Occipital lobe (tissue), 3 donors: ENCODE measurements at places on chromosomes 13 and 19. TPM values are rescaled to one million over a fixed set of nuclear protein-coding genes. Genes with fewer than 3 reads are reported as not detected.

DNA sequence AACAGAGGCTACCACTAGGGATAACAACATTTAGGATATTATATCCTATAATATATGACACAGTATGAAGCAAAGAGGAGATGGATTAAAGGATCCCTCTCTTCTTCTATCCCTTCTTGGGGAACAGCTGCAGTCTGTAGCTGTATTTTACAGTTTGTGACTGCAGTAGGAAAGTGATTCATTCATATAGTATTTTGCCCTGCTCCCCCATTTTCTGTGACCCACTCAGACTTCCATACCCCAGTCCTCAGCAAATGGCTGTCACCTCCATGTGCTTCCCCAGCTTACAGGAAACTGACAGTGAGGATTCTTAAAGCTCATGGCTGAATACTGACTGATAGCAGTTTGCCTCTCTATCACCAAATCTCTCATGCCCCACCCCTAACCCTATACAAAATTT lies 27.5 kb downstream of the MICU2 start:
- no peak for DNase-seq

Gene ADM5
- total RNA-seq = 0.78 TPM

GRCh38 chr13:100506600-100507422 lies 81.8 kb downstream of the GGACT start:
- no peak for DNase-seq

GRCh38 chr13:112917737-112918136 lies 51.3 kb upstream of the MCF2L start:
- DNase-seq = no peak

DNA sequence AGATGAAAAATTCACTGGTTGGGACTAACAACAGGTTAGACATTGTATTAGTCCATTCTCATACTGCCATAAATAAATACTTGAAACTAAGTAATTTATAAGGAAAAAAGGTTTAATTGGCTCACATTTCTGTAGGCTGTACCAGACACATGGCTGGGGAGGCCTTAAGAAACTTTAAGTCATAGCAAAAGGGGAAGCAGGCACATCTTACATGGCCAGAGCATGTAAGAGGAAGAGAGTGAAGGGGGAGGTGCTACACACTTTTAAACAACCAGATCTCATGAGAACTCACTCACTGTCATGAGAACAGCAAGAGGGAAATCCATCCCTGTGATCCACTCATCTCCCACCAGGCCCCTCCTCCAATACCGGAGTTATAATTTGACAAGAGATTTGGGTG lies 125.9 kb downstream of the SUCLA2 start:
- DNase-seq = no peak

DNA sequence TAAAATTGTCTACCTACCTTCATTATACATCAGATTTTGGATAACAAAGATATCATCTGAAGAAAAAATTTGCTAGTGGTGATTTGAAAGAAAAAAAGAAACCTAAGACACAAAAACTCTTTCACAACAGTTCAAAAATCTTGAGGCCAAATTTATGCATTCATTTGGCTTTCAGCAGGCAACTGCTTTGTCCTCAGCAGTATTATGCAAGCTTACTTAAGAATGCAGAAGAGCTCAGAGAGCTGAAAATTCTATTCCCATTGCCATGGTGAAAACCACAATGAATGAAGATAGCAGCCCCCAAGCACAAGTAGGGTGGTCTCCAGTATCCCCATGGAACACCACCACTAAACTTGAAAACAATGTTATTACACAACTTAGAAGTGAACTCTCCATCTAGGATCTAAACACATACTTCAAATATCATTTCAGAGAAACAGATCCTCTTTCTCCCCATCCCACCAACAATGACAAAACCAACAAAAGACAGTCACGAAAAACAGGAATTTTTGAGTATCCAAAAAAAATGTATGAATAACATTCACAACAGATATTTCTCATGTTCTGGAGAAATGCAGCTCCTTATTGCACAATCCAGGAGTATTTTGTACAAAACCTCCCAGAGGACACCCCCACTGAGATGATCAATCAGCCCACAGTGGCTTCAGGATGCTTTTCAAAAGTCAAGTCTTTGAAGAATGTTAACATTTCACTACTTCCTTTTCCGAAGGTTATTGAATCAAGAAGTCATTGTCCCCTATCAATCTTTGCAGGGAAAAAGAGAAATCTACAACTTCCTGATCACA lies 192.7 kb downstream of the LHFPL6 start:
- DNase-seq = no peak

Gene RAP2A
- total RNA-seq = 397 TPM

DNA sequence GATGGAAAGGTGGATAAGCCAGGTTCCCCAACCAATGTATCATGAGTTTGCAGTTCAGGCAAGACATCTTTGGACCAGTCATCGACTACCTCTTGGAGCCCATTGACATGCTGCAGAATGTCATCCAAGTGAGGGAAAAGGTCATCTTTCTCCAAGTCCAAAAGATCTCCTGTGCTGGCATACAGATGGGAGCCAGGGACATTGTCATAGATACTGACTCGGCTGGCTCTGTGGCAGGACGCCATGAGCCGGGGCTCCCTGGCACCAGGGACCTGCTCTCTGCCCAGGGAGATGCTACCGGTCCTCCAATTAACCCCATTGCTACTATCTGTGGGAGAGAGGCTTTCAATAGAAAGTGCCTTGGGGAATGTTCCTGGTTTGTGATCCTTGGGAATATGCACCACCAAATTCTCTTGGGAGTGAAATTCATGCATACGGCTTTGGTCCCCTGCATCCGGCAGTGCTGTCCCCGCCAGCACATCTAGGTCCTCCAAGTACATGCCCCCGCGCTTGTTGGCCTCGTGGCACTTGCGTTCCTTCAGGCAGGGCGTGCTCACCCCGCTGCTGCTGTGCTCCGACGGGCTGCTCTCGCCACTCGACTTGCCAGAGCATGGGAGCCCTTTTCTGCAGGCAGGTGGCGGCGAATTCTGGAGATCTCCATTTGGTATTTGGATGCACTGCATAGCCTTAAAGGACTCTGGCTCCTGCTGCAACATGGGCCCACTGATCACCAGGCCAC lies 113.0 kb downstream of the KL start:
- DNase-seq = no peak

DNA sequence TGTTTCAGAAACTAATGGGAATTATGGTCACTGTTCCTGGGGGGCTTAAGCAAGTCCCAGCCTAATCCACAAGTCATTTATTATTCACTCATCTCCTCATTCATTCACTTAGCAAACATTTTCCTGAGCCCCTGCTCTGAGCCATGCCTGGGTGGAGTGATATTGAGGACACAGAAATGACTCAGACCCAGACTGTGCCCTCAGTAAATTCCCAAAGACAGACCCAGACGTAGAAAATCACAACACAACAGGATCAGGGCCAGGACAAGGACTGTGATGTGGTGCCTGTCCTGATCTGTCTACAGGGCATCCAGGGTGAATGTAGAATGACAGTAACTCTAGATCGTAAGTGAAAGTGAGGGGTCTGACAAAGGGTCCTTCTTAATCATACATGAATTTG lies 7.0 kb upstream of the SPACA6 start:
- DNase-seq = no peak

DNA sequence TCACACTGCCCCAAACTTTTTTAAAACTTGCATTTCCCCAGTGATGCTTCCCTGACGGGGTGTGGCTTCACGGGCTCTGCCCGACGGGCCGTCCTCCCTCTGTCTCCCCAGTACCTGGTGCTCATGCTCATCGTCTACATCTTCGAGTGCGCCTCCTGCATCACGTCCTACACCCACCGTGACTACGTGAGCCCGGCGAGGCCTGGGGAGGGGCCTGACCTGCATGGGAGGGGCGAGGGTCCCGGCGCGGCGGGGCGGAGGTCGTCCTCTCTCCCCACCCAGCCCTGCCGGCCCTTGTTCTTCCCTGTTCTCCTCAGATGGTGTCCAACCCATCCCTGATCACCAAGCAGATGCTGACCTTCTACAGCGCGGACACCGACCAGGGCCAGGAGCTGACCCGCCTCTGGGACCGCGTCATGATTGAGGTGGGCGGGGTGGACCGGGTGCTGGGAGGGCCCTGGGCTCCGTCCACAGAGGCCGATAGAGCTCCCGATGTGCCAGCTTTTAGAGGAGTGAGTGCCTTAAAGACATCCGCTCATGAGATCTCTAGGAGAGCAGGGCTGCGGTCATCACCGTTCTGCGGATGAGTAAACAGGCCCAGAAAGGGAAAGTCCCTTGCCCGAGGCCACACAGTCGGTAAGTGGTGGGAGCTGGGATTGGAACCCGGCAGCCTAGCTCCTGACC lies 6.9 kb downstream of the UPK1A start:
- DNase-seq = no peak

Gene MBD3L2
- total RNA-seq = not detected

Gene ZIK1
- total RNA-seq = 33.7 TPM

- no peak for DNase-seq
Measured at GRCh38 chr13:99905814-99906213, 65.8 kb downstream of the ZIC5 start.

- DNase-seq = no peak
Measured at GRCh38 chr13:109816112-109816807, 29.9 kb upstream of the IRS2 start.

Gene VSTM1
- not detected for total RNA-seq

- no peak for DNase-seq
Measured at GRCh38 chr19:788686-788982, 8.6 kb upstream of the PTBP1 start.

Gene NANOS3
- total RNA-seq = 5.6 TPM

DNA sequence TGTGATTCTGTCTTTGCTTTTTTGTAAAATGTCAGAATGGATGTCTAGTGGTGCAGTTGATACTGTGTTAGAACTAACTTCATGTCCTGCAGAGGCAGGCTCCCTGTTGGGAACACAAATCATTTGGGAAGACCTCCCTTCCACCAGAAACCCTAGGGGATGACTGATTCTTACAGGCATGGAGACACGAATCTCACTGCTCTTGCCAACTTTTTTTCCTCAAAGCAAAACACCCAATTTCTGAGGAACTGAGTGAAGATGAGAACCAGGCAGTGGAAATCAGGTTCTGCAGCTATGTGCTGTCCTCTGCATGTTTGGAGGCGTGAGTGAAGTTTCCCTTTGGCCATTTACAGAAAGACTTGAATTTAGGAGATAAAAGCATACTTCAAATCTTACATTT lies 87.5 kb upstream of the CSNK1A1L start:
- DNase-seq = no peak

Gene TPGS1
- 15.6 TPM for total RNA-seq

DNA sequence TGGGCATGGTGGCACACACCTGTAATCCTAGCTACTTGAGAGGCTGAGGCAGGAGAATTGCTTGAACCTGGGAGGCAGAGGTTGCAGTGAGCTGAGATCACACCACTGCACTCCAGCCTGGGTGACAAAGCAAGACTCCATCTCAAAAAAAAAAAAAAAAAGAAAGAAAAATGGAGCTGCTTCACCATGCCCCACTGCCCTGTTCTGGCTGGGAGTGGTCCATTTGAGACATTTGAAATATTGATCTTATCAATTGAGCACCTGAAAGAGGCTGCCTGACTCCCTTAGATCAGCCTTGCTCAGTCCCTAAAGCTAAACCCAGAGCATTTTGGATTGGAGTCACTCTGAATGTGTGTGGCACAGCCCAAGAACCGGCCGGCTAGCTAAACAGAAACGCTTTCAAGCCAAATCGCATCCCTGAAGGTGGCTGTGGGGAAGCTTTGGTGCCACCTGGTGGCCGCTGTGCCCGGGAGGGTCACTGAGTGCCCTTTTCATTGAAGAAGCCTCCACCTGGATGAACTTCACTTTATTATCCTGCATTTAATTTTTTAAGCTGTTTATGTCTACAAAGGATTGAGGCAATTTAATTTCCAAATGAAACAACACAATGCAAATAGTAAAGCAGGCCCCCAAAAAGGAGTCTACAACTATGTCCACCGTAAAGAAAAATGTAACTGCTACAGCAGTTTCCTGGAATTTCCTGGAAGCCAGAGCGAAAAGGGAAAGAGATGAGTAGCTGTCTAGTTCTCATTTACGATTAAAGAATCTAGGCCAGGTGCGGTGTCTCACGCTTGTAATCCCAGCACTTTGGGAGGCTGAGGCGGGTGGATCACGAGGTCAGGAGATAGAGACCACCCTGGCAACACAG lies 53.1 kb upstream of the SERPINE3 start:
- peak; percentile 62 for DNase-seq

DNA sequence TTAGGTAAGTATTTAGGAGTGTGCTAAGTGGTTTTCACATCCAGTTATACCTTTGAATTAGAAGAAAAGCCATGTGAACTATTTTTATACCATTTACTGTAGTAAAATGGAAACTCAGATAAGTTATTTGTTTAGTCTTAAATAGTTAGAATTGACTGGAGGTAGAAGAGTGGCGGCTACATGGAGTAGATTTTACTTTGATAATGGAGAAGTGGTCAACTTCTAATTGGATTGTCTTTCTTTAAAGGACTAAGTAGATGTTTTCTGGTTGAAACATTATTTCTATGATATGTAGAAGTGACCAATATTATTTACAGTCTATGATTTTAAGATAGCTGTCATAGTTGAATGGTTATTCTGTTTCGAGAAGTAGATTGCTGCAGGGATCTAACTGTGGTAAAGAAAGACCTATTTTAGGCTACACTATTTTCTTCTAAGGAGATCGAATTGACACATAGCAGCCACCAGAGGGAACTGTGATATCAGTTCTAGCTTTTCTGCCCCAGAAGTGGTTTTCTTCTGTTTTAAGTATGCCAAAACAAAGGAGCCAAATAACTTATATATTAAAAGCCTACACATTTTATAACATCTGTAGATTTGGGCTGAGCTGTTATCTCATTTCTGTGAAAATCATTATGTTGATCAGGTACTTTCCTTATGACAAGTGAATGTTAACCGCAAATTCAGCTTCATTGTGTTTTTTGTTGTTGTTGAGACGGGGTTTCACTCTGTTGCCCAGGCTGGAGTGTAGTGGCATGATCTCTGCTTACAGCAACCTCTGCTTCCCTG lies 26.1 kb downstream of the ZMYM2 start:
- DNase-seq = no peak

Gene ZNF677
- 39.0 TPM for total RNA-seq

Gene PRPF31
- total RNA-seq = 24.0 TPM

- no peak for DNase-seq
Measured at GRCh38 chr13:51235756-51236490, 13.7 kb downstream of the FAM124A start.

DNA sequence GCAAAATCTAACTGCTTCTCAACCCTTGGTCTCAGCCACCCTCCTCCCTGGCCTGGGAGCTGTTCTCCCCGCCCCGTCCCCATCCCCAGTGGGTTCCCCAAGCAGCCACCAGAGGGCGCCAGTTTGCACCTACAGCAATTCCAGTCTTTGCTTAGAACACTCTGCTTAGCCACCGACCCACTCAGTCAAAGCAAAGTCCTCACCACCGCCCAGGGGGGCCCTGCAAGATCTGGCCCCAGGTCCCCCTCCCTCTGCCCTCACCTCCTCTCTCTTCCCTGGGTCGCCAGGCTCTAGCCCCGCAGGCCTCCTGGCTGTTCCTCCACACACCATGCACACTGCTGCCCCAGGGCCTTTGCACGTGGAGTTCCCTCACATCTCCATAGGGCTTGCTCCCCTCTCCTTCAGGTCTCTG lies 12.4 kb downstream of the TMEM143 start:
- no peak for DNase-seq

- no peak for DNase-seq
Measured at GRCh38 chr13:43071824-43072223, 48.4 kb downstream of the DNAJC15 start.
